Effector memory CD4-positive, alpha-beta T cell (primary cell): ENCODE measurements at places on chromosomes 4 and X.

DNA sequence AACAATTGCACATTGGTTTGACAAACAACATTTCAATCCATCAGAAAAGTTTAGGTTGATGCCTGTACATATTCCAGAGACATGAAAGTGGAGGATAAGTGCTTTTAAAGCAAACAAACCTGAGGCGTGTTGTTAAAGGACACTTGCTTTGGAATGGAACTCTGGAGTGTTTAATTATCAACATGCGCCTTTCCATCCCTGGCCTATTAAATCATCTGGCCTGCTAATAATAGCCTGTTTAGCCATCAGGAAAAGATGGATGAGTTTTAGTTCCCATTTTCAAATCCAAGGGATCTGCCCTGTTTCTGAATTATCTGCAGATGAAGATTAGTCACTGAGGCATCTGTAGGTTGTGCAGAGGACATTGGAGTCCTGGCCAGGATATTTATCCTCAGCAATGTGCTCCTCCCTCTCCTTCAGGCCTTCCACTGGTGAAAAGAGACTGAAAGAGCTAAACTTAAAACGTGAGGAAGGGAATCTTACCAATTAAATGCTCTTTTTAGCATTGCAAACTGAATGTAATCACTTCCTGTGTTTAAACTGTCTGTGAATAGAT is 388.9 kb downstream of the PPARGC1A start:
- no peak for DNase-seq

DNA sequence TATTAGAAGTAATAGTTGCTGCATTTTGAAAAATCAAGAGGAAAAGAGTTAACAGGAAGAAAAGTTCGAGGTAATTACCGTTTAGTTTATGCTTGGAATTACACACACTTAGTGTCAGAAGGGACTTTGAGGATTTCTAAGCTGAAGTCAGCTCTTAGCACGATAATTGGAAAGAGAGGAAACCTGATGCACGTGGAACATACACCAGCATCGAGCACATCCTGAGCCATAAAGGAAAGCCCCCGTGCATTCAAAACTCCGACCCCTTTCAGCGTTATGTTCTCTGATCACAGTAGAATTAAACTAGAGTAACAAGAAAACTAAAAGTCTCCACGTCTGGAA is 400 bp upstream of the PAQR3 start:
- DNase-seq: no peak

DNA sequence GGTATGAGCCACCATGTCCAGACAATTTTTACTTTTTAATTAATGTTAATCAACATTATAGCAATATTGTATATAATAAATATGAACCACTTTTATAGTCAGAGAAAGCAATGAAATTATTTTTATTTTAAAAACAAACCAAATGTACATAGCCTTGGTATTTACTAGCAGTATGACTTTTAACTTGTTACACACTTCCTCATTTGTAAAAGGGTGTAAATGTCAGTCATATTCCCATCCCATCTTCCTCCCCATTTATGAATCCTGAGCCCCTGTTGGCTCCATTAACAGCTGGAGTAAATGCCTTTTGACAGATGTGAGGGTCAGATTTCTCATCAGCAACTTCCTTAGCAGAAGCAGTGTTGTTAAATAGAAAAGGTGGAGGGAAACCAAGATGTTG is 179.6 kb upstream of the SPRY1 start:
- no peak for DNase-seq

- DNase-seq: no peak
Observed at GRCh38 chrX:29297171-29297800, 710.0 kb downstream of the IL1RAPL1 start.

- no peak for DNase-seq
Observed at GRCh38 chr4:46329118-46329976, 60.6 kb downstream of the GABRA2 start.

DNA sequence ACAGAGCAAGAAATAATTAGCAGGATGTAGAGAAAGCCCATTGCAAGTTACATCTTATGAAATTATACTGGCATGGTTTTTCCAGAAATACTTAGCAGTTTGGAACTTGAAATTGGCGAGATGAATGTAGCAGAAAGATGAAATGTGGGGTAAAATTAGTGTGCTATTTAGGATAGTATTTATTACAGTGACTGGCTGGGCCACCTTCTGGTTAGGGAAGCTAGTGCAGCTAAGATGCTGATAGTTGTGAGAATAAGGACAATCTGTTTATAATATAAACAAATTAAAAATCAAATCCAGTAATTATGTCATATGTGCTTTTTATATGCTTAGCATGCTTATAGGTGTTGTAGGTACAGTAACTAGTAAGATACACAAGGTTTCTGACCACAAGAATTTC is 74.8 kb downstream of the IL15 start:
- no peak for DNase-seq

DNA sequence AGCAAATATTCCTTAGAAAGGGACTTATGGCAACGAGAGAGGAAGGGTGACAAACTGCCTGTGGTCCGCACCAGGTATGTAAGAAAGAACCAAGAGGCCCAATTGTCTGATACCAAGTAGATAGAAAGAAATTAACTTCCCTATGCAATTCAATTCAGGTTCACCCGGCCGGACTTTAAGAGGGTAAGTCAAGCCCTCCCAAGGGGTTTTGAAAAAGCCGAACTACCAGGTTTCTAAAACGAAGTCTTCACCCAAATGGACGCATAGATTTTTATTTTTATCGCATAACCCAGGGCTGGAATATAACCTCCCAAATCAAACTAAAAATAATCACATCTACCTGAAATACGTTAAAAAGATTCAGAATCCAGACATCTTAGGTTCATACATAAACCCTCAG is 1.6 kb upstream of the MAB21L2 start:
- no peak for DNase-seq

GRCh38 chrX:40164751-40165150 is 67.0 kb upstream of the BCOR start:
- no peak for DNase-seq

GRCh38 chr4:15717657-15718416 is 15.0 kb downstream of the BST1 start:
- DNase-seq: no peak

GRCh38 chrX:10582215-10582733 is 38.1 kb downstream of the MID1 start:
- no peak for DNase-seq

DNA sequence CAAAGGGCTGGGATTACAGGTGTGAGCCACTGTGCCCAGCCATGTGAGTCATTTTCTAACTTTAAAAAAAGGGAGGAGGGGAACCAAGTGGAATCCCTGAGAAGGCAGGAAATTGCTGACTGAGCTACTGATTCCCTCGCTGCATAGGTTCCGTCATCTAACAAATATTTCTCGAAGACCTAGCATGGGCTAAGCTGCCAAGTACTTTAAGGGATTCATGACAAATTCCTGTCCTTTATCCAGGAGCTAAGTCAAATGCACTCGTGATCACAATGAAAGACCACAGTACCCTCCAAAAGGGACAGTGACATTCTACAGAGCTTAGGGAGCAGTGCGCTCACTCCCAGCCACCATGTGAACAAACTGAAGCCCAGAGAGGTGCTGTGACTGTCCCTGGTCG is 33.2 kb upstream of the MAN2B2 start:
- no peak for DNase-seq

GRCh38 chr4:61411241-61411640 is 211.1 kb downstream of the ADGRL3 start:
- no peak for DNase-seq
